NCI-H1417 (cell line): ENCODE measurements at places on chromosomes 11 and 22.

DNA sequence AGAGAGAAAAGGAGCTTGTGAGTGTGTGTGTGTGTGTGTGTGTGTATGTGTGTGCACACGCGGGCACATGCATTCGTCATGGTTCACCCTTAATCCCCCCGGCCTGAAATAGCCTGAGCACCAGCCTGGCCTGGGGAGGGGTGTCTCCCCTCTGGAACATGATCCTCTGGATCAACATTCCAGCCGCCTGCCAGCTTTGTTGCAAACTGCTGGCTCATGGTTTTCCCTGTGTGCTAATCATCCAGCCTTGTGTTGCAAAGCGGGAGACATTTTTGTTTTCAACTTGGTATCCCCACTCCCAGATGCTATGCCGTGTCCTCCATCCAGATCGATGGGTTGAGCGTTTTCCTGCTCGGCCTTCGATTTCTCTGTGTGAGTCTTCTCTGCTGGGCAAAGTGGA lies 94.3 kb downstream of the FEZ1 start:
- no peak for DNase-seq

- DNase-seq: no peak
Observed at GRCh38 chr11:21736404-21736803, 456.5 kb upstream of the ANO5 start.

DNA sequence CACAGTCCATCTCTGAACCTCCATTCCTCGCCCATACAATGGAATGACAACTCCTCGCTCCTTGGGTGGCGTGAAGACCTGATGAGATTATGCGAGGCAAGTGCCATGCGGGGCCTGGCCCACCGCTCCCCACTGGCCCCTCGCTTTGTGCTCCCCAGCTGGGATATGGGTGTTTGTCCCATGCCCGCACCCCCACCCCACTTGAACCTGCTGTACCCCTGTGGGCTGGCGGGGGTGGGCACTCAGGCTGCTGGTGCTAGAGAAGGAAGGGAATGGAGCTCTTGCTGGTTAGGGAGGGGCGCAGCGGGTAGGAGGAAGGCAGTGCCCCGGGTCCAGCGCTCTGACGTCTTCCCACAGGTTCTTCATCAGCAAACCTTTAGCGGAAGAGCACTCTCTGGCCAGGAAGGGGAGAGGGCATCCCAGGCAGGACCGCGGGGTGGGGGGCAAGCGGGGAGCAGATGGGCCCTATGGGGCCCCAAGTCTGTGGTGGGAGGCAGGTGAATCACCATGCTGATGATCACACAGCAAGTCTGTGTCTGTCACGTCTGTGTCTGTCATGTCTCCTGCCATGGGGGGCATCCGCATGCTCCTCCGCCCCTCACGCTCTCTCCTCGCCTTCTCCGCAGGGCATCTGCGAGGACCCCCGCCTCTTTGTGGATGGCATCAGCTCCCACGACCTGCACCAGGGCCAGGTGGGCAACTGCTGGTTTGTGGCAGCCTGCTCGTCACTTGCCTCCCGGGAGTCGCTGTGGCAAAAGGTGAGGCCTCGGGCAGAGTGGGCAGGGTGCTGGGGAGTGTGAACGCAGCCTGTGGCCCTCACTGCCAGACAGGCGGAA lies 9.4 kb upstream of the OMP start:
- no peak for DNase-seq

DNA sequence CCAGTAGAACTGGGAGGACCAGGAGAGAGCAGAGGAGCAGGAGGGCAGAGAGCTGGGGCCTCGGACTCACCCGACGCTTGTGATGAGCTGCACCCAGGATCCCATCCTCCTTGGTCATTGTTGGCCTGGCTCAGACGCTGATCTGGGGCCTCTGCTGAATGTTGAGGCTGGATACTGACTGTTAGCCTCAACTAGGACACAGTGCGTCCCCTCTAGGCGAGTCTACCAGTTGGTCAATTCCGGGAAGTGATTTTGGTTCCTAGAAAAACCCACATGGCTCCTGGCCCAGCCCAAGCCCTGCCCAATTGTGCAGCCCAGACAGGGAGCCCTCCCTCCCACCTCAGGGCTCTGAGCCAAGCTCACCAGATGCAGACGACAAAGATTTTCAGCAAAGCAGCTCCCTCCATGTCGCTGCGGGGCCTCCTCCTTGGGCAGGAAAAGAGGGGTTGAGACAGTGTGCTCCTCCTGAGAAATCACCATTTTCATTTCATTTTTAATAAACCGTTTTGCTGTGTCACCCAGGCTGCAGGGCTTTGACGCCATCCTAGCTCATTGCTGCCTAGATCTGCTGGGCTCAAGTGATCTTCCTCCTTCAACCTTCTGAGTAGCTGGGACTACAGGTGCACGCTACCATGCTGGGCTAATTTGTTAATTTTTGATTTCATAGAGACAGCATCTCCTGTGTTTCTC lies at the start of gene APOL4:
TSS of gene APOL4 (minus strand) at position 180 of the 690 bp plus-strand sequence. CDS start at position 105, 75 bp downstream.
- no peak for DNase-seq

DNA sequence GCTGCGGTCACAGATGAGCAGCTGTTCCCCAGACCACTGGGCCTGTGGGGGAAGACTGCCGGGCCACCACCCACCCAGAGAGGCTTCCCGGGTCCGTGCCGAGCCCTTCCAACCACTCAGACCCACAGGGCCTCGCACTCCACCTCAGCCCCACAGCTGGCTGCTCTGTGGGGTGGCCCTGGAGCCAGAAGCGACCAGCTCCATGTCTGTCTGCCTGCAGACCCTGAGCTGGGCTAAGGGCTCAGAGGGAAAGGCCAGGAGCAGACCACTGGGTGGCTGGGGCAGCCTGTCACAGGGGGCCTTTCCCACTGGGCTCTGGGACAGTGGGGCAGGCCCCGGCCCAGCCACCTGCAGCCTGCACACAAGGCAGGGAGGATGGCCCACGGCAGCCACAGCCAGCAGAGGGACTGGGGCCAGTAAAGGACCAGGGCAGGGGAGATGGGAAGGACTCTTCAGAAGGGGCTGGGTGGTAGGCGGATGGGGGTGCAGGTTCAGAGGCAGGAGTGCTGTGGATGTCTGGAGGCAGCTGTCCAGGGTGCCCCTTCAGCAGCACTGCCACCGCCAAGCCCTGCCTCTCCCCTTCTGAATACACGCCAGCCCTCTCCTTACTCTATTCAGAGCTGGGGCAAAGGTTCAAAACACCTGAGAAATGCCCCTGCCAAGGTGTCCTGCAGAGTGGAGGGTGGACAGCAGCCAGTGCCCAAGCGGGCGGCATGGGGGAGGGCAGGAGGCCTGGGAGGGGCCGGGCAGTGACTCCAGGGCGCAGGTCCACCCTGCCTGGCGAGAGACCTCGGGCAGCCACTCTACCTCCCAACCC lies 32.2 kb downstream of the GNB1L start:
- no peak for DNase-seq

DNA sequence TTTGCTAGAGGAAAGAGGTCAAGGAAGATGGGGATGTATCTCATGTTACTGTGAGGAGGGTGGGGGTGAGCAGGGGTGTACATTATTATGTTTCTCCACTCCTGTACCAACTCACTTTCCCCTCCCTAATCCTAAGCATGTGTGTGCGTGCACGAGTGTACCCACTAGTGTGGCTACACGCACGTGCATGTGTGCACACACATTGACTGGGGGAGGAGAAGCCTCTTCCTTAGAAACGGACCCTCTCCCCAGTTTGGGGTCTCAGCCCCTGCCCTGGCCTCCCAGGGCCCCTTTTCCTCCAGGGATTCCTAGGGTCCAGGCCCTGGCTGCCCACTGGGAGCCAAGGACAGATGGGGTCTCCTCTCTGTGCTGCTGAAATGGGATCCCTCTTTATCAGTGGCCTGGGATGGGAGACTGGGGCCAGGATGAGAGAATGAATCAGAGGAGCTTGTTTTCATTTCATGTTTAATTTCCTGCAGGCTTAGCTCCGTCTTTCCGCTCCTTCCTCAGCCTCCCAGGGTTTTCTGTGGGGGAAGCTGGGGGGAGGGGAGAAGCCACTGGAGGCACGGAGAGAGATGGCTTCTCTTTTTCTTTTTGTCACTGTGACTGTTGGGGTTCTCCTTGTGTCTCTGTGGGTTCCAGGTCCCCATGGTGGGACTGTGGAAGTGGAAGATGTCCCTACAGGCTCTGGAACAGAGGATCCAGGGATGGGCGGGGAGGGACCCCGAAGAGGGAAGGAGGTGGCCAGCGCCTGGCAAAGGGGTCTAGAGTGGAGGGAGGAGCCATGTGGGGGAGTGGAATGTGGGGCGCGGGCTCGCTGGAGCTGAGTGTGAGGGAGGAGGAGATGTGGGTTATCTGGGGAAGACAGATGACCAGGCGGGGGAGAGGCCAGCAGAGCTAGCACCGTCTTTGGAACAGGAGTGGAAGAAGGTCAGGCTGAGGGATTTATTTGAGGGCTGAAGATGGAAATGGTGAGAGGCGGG lies 40.3 kb downstream of the ALX4 start:
- no peak for DNase-seq

GRCh38 chr22:41341990-41342389 lies 39.8 kb upstream of the TEF start:
- no peak for DNase-seq

DNA sequence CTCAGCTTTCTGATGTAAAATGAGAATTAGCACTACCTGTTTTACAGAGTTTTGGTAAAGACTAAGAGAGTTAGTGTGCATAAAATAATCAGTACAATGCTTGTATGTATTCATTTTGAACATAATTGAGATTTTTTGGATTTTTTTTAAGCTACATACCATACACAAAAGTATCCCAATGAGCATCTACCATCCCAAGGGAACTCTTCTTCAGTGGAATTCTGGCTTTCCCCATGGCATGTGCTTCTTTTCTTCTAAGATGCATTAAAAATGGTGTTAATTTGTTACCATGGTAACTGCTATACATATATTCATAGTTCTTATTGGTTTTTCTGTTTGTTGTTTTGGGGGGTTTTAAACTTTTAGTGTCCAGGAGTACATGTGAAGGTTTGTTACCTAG lies 17.7 kb downstream of the OR8D1 start:
- no peak for DNase-seq

DNA sequence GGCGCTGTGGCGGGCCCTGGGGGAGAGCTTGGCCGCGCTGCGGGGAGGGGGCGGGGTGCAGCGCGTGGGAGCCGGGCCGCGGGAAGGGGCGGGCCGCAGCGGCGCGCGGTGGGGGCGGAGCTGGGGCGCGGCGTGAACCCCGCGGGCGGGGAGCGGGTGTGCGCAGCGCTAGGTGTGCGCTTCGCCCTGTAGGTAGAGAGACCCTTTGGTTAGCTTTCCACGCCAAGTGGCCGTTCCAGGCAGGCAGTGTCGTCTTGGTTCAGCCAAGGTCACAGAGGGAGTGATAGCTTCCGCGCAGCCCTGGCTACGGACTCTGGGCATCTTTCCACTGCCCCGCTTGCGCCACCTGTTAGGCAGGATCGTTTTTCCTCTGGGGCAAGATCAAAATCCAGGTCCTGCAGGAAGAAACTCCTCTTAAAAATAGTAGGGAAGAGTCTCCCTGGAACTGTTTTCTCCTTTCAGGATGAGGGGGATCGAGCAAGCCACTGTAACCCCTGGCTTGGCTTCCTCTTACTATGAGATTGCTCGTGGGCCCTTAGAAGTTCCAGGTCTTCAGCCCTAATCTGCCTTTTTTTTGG lies 434 bp downstream of the BANF1 start:
- DNase-seq: no peak

- DNase-seq: no peak
Observed at GRCh38 chr11:125358254-125358840, 137.7 kb downstream of the FEZ1 start.

- DNase-seq: peak; percentile 65
Observed at GRCh38 chr11:100830274-100830673, 143.2 kb downstream of the ARHGAP42 start.

DNA sequence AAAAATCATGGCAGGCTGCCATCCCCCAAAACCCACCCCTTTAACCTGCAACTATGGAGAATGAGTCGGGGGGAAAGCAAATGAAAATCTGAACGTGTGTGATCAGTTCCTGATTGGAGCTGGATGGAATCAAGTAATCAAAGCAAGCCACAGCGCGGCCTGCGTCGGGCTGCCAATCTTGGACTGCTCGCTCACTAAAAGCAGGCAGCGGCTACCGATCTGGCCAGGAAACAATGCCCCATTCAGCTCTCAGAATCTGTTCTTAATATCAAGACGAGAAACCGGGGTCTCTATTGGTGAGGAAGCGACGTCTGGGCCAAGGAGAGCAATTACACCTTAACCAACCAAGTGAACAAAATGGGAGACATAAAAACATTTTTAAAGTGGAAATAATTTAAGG lies 472.2 kb downstream of the SOX6 start:
- no peak for DNase-seq

DNA sequence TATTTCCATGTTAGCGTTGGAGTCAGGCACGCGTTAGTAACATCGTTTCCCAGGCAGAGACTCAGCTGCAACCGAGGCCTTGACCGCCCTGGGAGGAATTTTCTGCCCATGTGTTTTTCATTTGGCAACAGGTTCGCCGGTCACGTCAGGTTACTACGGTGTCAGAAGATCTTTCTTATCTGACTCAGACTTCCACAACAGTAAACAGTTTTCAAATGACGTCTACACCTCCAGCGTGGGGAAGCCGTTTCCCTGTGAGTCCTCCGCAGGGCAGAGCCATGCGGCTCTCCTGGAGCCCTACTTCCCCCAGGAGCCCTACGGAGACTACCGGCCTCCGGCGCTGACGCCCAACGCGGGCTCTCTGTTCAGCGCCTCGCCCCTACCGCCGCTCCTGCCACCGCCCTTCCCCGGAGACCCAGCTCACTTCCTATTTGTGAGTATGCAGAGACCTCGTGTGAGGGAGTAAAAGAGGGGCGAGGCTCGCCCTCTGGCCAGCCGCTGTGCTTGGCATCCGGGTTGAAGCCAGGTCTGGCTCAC lies 14.3 kb upstream of the POU2AF3 start:
- no peak for DNase-seq

DNA sequence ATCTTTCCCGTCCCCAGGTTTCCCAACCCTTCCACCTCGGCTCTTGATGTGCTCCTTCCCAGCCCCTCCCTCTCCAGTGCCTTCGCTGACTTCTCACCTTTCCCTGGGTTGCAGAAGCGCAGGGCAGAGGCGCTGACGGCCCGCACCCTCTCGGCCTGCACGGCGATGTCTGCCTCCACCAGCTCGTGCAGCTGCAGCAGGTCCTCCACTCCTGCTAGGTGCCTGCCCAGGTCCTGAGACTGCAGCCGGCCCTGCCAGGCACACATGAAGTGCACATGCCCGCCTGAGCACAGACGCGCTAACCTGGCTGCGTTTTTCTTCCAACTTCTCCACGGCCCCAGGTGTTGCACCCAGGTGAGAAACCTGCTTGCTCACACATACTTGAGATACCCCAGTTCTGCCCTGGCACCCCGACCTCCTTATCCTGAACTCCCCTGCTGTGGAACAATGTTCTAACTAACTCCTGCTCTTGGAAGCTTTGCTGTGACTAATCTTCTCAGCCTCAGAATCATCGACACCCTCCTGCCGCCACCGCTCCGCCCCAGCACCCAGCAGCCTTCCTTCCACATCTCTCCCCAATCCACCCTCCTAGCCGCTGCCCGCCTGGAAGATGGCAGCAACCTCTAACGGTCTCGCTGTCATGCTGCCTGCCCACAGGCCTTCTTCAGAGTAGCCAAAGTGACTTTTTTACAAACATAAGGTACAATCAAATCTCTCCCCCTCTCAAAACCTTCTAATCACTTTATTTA lies 23.3 kb downstream of the SPTBN2 start:
- DNase-seq: no peak
